CD4-positive, alpha-beta T cell treated with Interleukin-4 for 4 hours (primary cell): ENCODE measurements at places on chromosomes 12 and 14.

DNA sequence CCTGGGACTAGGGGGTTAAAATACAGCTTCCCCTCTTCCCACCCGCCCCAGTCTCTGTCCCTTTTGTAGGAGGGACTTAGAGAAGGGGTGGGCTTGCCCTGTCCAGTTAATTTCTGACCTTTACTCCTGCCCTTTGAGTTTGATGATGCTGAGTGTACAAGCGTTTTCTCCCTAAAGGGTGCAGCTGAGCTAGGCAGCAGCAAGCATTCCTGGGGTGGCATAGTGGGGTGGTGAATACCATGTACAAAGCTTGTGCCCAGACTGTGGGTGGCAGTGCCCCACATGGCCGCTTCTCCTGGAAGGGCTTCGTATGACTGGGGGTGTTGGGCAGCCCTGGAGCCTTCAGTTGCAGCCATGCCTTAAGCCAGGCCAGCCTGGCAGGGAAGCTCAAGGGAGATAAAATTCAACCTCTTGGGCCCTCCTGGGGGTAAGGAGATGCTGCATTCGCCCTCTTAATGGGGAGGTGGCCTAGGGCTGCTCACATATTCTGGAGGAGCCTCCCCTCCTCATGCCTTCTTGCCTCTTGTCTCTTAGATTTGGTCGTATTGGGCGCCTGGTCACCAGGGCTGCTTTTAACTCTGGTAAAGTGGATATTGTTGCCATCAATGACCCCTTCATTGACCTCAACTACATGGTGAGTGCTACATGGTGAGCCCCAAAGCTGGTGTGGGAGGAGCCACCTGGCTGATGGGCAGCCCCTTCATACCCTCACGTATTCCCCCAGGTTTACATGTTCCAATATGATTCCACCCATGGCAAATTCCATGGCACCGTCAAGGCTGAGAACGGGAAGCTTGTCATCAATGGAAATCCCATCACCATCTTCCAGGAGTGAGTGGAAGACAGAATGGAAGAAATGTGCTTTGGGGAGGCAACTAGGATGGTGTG lies 1.9 kb downstream of the GAPDH start:
- no peak for DNase-seq

- no peak for DNase-seq
Observed at GRCh38 chr12:4169959-4170358, 103.6 kb upstream of the CCND2 start.

- DNase-seq = no peak
Observed at GRCh38 chr12:117447665-117448366, 86.4 kb upstream of the NOS1 start.

GRCh38 chr14:94291159-94291905 lies 1.7 kb downstream of the SERPINA10 start:
- DNase-seq = no peak
